ENCODE measurements at places on chromosomes 3 and 15.

- no peak for DNase-seq
These were observed 14.2 kb upstream of the ULK3 start for GRCh38 chr15:74857082-74857655.

DNA sequence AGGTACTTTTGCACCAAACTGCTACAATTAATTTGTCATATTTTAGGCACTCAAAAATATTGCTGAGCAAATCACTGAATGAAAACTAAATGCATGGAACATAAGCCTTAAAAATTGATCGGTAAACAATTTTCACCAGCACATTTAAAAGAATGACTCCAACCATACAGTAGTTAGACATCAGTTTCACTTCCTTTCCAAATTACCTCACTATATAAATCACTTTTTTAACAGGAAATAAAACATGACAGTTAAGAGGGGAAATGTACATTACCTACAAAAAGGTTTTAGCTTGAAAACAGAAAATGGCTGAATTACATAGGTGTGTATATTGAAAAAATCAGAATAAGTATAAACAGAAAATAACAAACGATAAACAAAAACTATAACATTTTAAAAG, 108.4 kb downstream of the SERPINI1 start:
- no peak for DNase-seq

GRCh38 chr15:29458361-29458760, 188.7 kb upstream of the NSMCE3 start:
- DNase-seq: no peak

- DNase-seq: no peak
These were observed 1.7 kb downstream of the RAB11A start for GRCh38 chr15:65870889-65871533.

GRCh38 chr3:13123765-13124164, 50.5 kb upstream of the IQSEC1 start:
- DNase-seq: no peak

DNA sequence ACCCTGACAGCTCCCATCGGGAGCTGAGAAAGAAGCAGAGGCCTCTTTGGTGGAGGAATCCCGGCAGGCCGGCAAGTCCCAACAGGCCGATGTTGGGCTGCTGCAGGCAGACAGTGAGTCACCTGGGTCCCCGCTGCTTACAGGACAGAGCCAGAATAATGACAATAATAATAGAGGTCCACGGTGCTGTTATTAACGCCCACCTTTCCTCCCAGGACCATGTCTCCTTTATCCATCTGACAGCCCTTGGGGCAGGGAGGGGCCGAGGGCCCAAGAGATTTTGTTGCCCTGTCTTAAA, 29.3 kb upstream of the MAGEF1 start:
- no peak for DNase-seq

- no peak for DNase-seq
These were observed 146.8 kb downstream of the SMAD6 start for GRCh38 chr15:66848686-66849392.

- no peak for DNase-seq
These were observed 23.2 kb upstream of the TATDN2 start for GRCh38 chr3:10224794-10225665.

- DNase-seq: no peak
These were observed 14.6 kb downstream of the ETV5 start for GRCh38 chr3:186094271-186094670.

DNA sequence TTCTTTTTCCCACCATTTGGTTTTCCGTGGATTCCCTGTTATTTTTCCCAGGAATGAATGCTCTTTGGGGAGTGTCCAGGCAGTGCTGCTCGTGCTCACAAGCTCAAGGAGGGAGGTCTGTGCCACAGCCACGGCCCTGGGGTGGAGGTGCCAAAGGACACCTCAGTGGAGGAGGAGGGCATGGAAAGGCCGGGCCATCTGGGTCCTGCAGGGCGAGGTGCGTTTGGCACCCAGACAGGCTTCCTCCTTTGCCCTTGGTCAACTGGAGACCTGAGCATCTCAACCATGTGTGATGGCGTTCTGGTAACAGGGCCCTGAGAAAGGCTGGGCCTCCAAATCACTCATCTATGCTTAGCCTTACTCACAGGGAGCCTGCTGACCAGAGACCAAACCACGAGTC, 25.4 kb downstream of the KY start:
- DNase-seq: no peak

- no peak for DNase-seq
These were observed 4.2 kb upstream of the NPHP3 start for GRCh38 chr3:132726341-132726823.

DNA sequence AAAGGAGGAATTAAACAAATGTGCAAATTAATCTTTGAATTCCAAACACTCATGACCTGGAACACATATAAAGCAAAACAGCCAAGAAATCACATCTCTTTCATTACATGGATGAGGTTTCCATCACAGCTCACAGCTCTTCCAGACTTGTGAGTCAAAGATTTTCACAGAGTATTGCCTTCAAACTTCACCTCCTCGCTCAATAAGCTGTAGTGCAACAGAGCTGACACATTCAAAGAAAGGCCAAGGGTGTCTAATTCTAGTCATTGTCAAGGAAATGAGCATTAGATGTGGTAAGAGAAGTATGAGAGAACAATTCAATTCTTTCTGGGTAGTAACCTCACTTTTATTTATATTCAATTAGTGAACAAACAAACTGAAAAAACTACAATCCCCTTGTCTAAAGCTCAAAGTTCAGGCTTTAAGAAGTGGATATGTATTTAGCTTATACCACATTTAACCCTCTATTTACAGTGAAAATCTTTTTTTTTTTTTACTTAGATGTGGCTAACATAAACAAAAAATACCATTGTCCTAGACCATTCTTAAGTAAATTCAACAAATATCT, 11.9 kb downstream of the WDR72 start:
- no peak for DNase-seq

DNA sequence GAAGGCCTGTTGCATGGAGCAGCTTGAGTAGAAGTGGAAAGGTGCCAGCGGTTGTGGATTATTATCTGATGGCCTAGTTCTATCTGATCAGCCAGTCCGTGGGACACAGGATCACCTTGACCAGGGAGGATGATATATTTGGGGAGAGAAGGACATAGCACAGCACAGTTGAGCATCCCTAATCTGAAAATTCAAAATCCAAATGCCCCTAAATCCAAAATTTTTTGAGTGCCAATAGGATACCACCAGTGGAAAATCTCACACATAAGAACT, 6.0 kb downstream of the CSPG4 start:
- DNase-seq: no peak

DNA sequence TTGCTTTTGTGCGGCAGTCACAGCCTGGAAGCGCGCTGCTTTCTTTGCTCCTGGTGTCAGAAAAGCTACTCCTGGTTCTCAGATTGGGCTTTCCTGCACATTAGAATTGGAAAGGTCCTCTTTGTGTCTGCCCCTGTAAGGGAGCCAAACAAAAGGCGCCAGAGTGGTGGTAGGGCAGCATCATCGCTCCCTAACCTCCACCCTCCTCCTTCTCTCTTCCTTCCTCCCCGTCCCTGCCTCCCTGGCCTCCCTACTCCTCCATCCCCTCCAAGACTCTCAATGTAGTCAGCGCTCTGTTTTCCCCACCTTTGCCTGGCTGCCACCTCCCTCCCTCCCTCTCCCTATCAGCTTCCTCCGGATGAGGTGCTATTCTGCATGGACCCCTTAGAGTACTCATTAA, 65.3 kb downstream of the SH3GL3 start:
- no peak for DNase-seq

GRCh38 chr3:126442856-126443242, 32.8 kb downstream of the ZXDC start:
- no peak for DNase-seq

DNA sequence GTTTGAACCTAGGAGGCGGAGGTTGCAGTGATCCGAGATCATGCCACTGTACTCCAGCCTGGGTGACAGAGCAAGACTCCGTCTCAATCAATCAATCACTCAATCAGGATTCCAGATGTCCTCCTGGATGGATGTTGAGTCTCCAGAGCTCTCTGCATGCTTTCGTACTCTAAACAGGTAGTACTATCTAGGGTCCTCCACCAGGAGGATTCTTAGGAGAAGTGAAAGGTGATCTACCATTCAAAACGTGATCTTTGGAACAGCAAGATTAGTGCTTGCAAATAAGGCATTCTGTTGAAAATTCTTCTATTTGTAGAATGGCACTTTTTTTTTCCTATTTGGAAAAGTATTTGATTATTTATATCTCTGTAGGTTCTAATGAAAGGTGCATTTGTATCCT, 34.3 kb downstream of the CNOT10 start:
- DNase-seq: no peak

GRCh38 chr3:86792316-86792715, 198.6 kb downstream of the VGLL3 start:
- DNase-seq: no peak

DNA sequence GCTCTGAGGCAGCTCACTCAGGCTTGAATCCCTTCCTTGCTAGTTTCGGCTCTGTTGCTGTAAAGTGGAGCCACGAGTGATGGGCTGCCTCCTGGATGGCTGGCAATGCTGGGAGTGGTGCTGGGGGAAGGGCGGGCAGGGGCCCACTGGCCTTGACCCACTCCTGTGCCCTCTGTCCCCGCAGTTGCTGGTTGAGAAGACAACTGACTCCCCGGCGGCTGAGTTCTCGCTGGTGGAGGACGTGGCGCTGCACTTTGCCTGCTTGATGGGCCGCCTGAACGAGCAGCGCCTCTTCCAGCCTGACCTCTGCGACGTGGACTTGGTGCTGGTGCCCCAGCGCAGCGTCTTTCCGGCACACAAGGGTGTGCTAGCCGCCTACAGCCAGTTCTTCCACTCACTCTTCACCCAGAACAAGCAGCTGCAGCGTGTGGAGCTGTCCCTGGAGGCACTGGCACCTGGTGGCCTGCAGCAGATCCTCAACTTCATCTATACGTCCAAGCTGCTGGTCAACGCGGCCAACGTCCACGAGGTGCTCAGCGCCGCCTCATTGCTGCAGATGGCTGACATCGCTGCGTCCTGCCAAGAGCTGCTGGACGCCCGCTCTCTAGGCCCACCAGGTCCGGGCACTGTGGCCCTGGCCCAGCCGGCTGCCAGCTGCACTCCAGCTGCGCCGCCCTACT, 4.7 kb downstream of the ZBTB47 start:
- DNase-seq: no peak

DNA sequence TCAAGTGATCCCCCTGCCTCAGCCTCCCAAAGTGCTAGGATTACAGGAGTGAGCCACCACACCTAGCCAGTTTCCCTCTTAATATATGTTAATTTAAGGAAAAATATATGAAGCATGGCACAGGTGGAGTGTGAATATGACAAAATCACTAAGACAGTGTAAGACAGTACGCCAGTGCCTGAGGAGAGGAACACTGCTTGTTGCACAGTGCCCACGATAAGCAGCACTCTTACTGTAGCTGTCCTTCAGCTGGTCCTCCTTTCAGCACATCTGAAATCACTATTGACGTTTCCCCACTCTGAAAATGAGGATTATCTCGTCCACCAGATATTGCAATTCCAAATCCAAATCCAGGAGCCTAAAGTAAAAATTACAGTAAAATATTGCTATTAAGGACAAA, 49.3 kb downstream of the TJP1 start:
- DNase-seq: no peak

GRCh38 chr15:59917504-59918157, 86.5 kb upstream of the FOXB1 start:
- DNase-seq: no peak

DNA sequence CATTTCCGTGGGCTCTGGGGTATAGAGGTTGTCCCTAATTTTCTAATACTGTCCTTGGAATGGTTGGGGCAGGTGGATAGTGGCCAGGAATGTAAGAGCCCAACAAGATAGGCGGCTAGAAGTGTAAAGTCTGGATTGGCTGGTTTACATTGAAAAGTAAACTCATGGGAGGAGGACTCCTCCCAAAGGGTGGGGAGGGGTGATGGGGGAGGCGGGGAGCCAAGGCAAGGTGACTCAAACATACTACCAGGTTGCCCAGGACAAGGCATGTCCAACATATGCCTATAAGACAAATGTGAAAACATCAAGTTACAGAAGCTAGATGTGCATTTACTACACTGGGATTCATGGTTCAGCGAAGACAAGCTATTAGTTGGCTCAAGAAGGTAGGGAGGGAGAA, 14.3 kb upstream of the SAMMSON start:
- DNase-seq: no peak

GRCh38 chr3:106425026-106425425, 556.2 kb upstream of the CBLB start:
- no peak for DNase-seq

DNA sequence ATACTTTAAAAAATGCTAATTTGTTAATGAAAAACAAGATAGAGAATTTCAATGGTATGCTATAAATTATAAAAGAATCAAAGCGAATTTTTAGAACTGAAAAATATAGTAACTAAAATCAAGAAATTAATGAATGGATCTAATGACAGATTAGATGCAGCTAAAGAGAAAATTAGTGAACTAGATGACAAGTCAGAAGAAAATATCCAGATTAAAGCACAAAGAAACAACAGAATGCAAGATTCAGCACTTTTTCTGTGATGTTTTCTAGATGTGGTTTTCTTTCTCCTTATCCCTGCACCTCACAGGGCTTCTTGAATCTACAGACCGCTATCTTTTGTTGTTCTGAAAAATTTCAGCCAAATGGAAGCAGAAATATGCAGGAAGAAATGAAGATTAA, 54.4 kb downstream of the INO80 start:
- no peak for DNase-seq

GRCh38 chr15:62821384-62822131, 221.0 kb upstream of the TPM1 start:
- no peak for DNase-seq

DNA sequence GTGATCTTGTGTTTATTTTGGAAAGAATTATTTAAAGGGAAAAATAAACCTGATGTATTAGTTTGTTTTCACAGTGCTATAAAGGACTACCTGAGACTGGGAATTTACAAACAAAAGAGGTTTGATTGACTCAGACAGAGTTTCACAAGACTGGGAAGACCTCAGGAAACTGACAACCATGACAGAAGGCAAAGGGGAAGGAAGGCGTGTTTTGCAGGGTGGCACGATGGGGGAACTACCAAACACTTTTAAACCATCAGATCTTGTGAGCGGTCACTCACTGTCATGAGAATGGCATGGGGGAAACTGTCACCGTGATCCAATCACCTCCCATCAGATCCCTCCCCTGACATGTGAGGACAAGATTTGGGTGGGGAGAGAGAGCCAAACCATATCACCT, 87.0 kb downstream of the TP63 start:
- DNase-seq: no peak

GRCh38 chr3:3699407-3699806, 99.8 kb upstream of the LRRN1 start:
- DNase-seq: no peak

DNA sequence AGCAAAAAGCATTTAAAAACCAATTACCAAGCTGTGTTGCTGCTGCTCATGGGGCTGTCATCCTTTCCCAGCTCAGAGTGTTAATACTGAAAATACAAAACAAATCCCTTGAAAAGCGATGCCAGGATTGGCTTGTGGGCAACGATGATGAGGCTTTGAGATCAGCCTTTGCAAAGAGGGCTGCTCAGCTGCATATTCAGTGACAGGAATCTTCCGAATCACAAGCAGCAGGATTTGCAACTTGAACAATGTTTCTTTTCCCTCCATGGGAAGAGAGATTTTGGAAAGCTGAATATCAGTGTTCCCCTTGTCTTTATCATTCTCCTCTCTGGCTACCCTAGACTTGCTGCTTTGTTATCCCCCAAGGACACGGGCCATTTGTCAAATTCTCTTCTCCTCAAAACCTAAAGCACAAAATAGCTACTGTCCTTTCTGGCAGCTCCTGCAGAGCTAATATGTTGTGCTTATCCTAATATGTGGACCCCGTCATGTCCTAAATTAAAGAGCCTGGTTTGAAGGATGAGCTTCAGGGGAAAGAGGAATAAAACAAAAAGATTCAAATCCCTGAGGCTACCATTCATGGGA, 375.8 kb downstream of the GAP43 start:
- DNase-seq: no peak

Measured in cortex of kidney (tissue), 1 donor.